Activated T-cell treated with anti-CD3 and anti-CD28 coated beads, Interleukin-2, amount 50 U/mL, for 24 hours (primary cell): ENCODE measurements at places on chromosomes 13 and 19.

DNA sequence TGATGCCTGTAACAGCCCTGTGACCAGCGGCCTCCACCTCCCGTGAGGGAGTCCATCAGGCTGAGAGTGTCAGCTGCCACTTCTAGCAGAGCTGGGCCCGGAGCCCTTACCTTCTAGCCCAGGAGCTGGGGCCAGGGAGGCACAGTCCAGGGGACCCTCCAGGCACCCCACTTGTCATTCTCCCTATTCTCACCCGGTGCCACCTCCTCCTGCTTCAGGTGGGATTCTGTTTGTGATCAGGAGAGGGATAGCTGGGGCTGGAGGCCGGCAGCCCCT lies 4.1 kb downstream of the RASA3 start:
- DNase-seq: no peak

- no peak for DNase-seq
Observed at GRCh38 chr19:46903458-46903857, 42.7 kb downstream of the ARHGAP35 start.

GRCh38 chr13:82330499-82330898 lies 1551.8 kb downstream of the SLITRK1 start:
- no peak for DNase-seq

DNA sequence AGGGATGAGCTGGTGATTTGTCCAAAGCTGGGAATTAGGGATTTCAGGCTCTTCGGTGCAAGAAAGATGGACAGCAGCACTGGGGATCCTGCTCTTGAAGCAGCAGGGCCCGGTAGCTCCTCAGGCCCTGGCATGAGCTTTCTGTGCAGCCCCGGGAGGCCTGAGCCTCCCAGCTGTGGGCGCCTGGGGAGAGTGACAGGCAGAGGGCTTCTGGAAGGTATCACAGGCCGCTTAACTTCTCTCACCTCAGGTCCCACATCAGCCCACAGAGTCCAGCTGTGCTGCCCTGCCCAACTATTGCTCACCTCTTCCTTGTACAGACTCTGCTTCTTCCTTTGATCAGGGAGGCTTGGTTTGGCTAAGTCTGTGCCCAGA lies 14.6 kb upstream of the ZNF536 start:
- no peak for DNase-seq

GRCh38 chr19:14561847-14562351 lies 10.0 kb downstream of the NDUFB7 start:
- DNase-seq: no peak
